Activated CD8-positive, alpha-beta memory T cell treated with anti-CD3 and anti-CD28 coated beads, Interleukin-2, amount 10 ng/mL, durations not matched to agents 7 days and 5 days (primary cell): ENCODE measurements at places on chromosomes 7 and 10. TPM values are rescaled to one million over a fixed set of nuclear protein-coding genes. Genes with fewer than 3 reads are reported as not detected.

NPY4R gene
- total RNA-seq: not detected

EBF3 gene
- total RNA-seq: not detected

GOT1 gene
- total RNA-seq: 33.2 TPM

BTRC gene
- 13.8 TPM for total RNA-seq

OR2F1 gene
- total RNA-seq: not detected

POU6F2 gene
- total RNA-seq: not detected

SEMA3A gene
- 0.82 TPM for total RNA-seq

WEE2 gene
- not detected for total RNA-seq

CYP17A1 gene
- not detected for total RNA-seq

PAX2 gene
- not detected for total RNA-seq
